ENCODE measurements at places on chromosomes 5 and 9. TPM values are rescaled to one million over a fixed set of nuclear protein-coding genes. Genes with fewer than 3 reads are reported as not detected.
A peak's percentile ranks its signal among the peaks of the same experiment; 100 is the strongest.

GRCh38 chr9:15310107-15310850 lies 3.3 kb upstream of the TTC39B start:
- no peak overlapping the region for H3K4me3 ChIP-seq
- no peak for DNase-seq
- no peaks in the 10 kb centered on the region for H3K36me3 ChIP-seq
- H3K27me3 ChIP-seq: no peaks in the 10 kb centered on the region
- no peak overlapping the region for H3K27ac ChIP-seq

- no peaks in the 10 kb centered on the region for H3K36me3 ChIP-seq
- H3K27me3 ChIP-seq: no peaks in the 10 kb centered on the region
- H3K27ac ChIP-seq: no peak overlapping the region
- no peak overlapping the region for H3K4me3 ChIP-seq
- no peak for DNase-seq
- peaks cover 32% of the 10 kb centered on the region for H3K4me1 ChIP-seq
These were observed 9.5 kb downstream of the DENND4C start for GRCh38 chr9:19239955-19240354.

DNA sequence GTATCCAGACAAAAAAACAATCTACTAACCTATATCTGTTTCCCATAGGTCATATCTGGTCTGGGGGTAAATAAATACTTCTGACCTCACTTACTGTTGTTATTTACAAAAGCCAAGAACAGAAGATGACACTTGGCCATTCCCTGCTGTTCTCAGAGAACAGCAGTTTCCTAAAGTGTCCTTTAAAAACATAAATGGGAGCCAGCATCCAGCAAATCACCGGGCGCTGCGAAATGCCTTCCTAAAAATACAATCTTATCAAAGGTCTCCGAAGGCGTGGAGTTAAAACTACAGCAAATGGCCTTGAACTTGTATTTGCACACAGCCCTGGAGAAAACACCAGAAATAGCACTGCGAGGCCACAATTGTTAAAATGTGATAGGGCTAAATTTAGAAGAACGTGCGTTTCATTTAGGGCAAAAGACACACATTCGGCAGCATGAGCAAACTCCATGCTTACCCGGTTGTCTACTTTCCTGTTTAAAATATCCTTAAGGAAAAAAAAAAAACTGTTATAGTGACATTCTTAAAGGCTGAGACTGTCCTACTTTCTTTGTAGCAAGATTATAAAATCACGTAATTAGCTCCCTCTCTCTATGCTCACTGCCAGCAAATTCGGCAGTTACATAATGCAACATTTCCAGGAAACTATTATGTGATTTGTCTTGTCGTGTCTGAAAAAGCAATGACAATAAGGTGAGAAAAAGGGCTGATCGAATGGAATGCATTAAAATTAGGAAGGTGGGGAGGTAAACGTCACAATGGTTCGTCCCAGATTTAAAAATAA lies 1.5 kb downstream of the NFIL3 start:
- H3K36me3 ChIP-seq: no peaks in the 10 kb centered on the region
- peak overlapping the region; percentile 72 for H3K4me3 ChIP-seq
- no peaks in the 10 kb centered on the region for H3K27me3 ChIP-seq
- H3K4me1 ChIP-seq: peaks cover 53% of the 10 kb centered on the region

DNA sequence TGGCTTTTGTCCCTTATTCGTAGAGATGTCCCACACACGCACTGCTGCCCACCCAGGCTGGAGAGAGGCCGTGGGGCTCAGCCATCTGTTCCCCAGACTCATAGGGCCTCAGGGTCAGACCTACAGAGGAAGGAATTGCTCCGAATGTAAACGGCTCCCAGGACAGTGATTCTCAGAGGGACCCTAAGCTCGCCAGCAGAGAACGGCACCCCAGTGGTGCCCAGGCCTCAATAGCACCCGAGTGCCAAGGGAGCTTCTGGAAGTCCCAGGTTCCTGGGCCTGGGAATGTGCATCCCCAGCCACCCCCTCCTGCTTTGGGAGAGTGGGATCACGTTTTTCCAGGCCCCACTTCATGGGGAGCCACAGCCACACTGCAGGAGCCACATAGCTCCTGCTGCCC lies 32.9 kb upstream of the CNOT6 start:
- no peaks in the 10 kb centered on the region for H3K27me3 ChIP-seq
- no peak for DNase-seq
- no peak overlapping the region for H3K27ac ChIP-seq
- no peak overlapping the region for H3K4me3 ChIP-seq
- no peaks in the 10 kb centered on the region for H3K36me3 ChIP-seq
- no peaks in the 10 kb centered on the region for H3K4me1 ChIP-seq

DNA sequence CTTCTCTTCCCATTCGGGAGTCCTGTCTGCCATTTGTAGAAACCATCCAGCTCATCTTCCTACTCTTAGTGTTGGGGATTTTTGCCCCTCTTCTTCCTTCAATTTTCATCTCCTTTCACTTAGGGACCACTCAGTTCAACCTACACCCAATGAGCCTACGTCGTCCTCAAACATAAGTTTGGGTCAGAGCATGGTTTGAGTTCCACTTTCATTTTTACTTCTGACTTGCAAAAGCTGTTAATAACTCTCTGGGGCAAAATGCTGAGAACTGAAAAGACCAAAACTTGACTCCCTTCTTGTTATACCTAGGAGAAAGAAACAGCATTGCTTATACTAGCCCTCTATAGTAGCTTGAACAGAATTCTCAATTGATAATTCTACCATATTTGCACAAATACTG lies 381.5 kb upstream of the MPDZ start:
- H3K4me1 ChIP-seq: no peaks in the 10 kb centered on the region
- no peak overlapping the region for H3K27ac ChIP-seq
- no peak for DNase-seq
- H3K27me3 ChIP-seq: no peaks in the 10 kb centered on the region
- no peak overlapping the region for H3K4me3 ChIP-seq

- H3K36me3 ChIP-seq: no peaks in the 10 kb centered on the region
- no peak for DNase-seq
- no peak overlapping the region for H3K4me3 ChIP-seq
- no peaks in the 10 kb centered on the region for H3K27me3 ChIP-seq
These were observed 1.2 kb upstream of the SLC4A9 start for GRCh38 chr5:140358738-140359310.

DNA sequence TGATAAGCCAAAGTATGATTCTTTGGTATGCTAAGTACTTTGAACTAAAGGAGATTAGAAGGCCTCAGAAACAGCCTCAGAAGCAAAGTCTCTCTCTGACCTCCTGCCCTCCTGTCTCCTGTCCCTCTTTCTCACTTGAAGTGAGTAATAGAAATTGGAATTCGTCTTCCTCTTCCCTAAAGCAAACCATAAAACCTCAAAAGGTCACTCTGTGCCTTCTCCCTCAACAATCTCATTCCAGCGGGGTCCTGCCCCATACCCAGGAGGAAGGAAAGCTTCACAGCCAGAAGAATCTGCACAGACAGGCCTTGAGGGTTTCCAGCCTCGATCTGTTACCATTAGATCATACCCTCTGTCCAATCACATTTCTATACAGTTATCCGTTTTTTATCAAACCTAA lies 87.8 kb downstream of the HAPLN1 start:
- no peak overlapping the region for H3K27ac ChIP-seq
- no peak overlapping the region for H3K4me3 ChIP-seq
- no peaks in the 10 kb centered on the region for H3K27me3 ChIP-seq
- no peak for DNase-seq
- H3K4me1 ChIP-seq: no peaks in the 10 kb centered on the region

GRCh38 chr9:23638011-23638410 lies 188.0 kb downstream of the ELAVL2 start:
- H3K4me3 ChIP-seq: no peak overlapping the region
- no peaks in the 10 kb centered on the region for H3K36me3 ChIP-seq
- H3K4me1 ChIP-seq: no peaks in the 10 kb centered on the region
- H3K27me3 ChIP-seq: no peaks in the 10 kb centered on the region
- no peak overlapping the region for H3K27ac ChIP-seq

The PFN3 gene
- total RNA-seq: not detected

The C9orf40 gene
- 5.6 TPM for total RNA-seq

The CREBRF gene
- 34.4 TPM for total RNA-seq

The NMRK1 gene
- 20.4 TPM for total RNA-seq

The CCDC192 gene
- not detected for total RNA-seq

The DOLK gene
- 8.1 TPM for total RNA-seq

The PDE8B gene
- 5.9 TPM for total RNA-seq

The PCDHGA3 gene
- total RNA-seq: 3.4 TPM
